EL (cell line): ENCODE measurements at places on chromosomes 2 and 18.
A peak's percentile ranks its signal among the peaks of the same experiment; 100 is the strongest.

- DNase-seq, result peak; percentile 20
Measured at GRCh38 chr2:99365661-99366060, 28.5 kb downstream of the EIF5B start.

GRCh38 chr2:197378494-197379307, 56.1 kb downstream of the SF3B1 start:
- peak; percentile 49 for DNase-seq

DNA sequence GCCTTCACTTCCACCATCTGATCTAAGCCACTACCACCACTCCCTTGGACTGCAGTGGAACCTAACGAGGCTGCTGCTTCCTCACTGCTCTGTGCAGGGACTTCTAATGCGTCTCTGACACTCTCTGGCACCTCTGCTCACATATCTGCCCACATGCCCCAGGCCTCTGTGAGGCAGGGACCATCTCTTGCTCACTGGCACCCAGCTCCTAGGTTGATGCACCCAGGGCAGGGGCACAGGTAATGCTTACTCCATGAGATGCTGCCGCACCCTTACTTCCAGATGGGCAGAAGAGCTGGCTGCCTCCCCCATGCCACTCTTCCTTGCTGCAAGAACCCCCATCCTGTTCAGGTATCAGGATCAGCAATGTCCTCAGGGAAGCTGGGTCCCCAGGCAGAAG, 294.0 kb upstream of the HS6ST1 start:
- DNase-seq, result no peak

GRCh38 chr2:61326423-61326822, 144.5 kb downstream of the USP34 start:
- DNase-seq, result no peak

GRCh38 chr2:111673526-111673925, 210.5 kb downstream of the ANAPC1 start:
- DNase-seq, result no peak

GRCh38 chr2:37916512-37917082, 8.5 kb upstream of the RMDN2 start:
- peak; percentile 72 for DNase-seq

GRCh38 chr2:119696494-119697030, 17.6 kb downstream of the TMEM177 start:
- DNase-seq, result no peak

DNA sequence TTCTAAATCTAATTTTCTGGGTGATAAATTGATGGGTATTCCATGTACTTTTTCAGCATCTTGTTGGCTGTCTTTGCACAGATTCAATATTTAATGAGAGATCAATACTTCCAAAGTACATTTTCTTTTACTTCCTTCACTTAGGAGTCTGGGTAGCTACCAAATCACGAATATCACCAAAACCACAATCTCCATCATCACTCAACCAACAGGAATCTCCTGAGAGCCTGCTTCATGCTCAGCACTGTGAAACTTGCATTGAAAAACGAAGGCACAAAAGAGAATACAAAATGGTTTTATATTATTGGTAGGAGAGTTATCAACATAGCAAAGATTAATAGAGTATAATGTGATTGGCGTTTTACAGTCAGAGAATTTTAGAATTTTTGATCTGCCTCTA, 261.5 kb upstream of the DSEL start:
- DNase-seq, result no peak

DNA sequence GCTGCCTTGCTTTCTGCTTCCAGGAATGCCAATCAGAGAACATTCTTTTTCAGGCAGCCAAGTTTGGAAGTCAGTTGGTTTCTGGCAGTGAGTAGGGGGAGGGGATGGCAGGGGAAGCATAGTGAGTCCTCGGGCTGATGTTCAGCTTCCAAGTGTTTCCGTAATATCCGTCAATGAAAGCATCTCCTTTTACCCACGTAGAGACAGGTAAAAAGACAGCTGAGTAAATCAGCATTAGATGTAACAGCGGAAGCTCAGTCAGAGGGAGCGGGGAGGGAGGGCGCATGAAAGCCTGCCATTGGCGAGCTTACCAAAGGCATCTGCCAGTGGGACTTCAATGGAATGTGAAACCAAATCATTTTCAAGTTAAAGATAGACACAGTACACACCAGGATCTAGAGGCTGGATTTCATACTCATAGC, 117.1 kb upstream of the DTNA start:
- DNase-seq, result peak; percentile 27

DNA sequence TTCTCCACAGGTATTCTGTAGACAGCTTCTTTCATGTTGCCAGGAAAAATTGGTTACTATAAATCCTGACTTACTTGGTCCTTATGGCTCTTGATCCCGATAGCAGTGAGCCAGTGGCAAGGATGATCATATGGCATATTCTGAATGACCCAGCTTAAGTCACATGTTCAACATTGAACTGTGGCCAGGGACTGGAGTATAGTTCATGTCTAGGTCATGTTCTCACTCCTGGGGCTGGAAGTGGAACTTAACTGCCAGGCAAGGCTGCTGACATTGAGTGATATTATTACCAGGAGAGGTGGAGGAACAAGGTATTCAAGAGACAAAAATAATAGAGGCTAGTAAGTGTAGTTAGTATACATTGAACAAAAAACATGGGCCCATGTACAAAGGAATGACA, 26.2 kb downstream of the R3HDM1 start:
- DNase-seq, result no peak

GRCh38 chr2:198890490-198890889, 567.2 kb downstream of the SATB2 start:
- DNase-seq, result no peak

DNA sequence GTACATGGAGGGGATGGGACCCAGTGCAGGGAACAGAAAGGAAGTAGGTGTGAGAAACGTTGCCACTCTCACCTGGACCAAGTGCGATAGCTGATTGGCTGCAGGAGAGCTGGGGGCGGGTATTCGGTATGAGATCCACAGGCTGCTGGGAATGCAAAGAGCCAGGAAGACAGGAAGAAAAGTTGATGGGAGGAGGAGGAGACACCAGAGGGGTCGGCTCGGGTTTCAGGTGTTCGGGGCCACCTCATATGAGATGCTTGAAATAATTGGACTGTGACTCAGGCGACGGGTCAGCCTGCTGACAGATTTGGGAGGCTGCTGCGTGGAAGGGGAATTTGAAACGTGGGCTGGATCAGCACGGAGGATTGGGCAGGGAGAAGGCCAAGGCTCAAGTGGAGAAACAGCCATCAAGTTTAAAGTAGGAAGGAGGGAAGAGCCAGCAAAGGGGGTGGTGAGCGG, 65.1 kb downstream of the MRPS9 start:
- peak; percentile 88 for DNase-seq

DNA sequence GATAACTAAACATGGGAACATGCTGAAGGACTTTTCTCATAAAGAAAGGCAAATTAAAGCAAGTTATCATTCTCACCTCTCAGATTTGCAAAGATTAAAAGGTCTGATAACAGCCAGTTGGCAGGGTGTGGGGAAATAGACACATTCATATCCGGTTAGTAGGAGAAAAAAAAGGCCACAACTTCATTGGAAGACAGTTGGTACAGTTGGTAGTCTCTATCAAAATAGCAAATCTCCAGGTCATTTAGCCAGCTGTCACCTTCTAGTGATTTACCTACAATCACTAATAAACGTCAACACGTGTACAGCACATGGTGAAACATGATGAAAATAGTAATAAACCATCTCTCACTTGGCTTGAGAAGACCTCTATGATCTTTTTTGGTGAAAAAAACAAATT, 16.6 kb downstream of the INPP5D start:
- no peak for DNase-seq

GRCh38 chr2:98518101-98518500, 73.4 kb downstream of the INPP4A start:
- no peak for DNase-seq

DNA sequence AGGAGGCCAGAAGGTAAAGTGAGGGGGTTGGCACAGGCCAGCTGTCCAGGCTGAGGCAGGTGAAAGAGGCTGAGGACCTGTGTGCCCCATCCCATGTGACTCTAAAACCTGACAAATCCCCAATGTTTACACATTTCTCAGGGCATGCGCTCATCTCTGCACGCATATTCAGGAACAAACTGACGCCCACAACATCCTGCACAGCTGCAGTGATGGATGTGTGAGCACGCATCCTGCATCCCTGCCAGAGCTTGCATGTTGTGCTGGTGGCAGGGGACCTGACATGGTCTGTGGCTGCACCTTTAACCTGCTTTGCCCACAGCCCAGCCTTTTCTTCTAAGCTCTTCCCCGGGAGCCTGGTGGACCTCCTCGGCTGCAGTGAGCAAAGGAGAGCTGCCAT, 83.1 kb downstream of the FBXO15 start:
- no peak for DNase-seq

GRCh38 chr2:112092286-112093041, 37.4 kb downstream of the TMEM87B start:
- DNase-seq, result peak; percentile 88

DNA sequence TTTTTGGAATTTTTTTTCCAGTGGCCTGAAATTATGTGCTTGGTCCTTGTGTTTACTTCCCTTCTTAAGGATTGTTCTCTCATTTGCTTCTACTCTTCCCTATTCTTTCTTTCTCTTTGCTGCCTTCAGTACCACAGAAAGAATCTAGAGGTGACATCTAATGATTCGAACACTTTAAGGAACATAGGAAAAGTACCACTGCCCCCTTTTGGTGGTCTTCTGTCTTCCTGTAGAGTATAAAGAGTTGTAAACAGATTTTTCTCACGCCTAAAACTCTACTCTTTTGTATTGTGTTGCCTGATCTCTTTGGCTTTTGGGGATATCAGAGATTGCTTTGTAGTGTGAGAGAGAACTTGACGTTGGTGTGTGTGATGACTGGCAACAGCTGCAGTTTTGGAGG, 7.0 kb upstream of the SCTR start:
- DNase-seq, result no peak

DNA sequence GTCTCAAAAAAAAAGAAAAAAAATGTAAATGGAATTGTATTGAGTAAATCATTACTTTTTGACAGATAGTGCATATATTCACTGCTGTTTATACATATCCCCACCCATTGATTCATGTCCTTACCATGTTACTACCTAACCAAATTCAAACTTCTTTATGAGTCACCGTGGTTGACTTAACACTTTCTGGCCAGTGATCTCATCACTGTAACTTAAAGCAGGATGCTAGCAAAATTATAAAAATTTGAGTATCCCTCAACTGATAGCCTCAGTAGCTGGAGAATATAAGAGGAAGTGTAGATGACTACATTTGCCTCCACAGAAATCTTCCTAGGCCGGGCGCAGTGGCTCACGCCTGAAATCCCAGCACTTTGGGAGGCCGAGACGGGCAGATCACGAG, 13.4 kb downstream of the CNOT9 start:
- DNase-seq, result peak; percentile 89

GRCh38 chr2:233705911-233706506, 6.7 kb upstream of the UGT1A5 start:
- DNase-seq, result no peak

GRCh38 chr18:3061581-3062312, 48.8 kb upstream of the LPIN2 start:
- no peak for DNase-seq

- DNase-seq, result no peak
Measured at GRCh38 chr18:63152096-63152495, 167.5 kb downstream of the BCL2 start.

- no peak for DNase-seq
Measured at GRCh38 chr18:76759056-76759455, 63.3 kb upstream of the ZNF236 start.

DNA sequence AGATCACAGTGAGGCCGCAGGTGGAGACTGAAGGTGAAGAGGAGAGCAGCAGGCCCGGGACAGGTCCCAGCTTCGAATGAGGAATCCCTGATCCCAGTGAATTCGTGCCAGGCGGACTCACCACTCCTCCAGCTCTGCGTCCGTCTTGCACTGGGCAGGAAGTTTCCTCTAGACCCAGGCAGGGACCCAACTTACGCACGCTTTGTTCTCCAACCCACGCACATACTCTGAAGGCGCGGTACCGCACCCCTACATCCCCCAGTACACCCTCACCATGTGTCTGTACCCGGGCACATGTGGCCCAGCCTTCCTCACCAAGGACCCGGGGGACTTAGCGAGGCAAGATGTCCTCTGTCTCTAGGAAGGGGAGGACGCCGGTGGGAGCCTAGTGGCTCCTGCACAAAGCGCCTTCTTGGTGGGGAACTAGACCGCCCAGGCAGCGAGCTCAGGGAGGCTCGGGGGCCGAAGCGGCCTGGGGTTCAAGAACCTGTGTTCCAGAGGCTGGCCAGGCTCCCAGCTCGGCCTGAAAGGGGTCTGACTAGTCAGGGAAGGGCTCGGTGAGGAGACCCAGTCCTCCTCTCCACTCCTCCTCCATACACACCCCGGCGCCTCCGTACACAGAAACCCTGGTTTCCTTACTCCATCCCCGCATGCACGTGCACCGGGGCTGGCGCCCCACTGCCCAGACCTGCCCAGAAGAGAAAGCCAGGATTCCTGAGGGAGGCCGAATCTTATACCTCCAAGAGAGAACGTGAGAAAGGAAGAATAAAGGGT, 38.3 kb upstream of the ATP6V1B1 start:
- DNase-seq, result no peak

DNA sequence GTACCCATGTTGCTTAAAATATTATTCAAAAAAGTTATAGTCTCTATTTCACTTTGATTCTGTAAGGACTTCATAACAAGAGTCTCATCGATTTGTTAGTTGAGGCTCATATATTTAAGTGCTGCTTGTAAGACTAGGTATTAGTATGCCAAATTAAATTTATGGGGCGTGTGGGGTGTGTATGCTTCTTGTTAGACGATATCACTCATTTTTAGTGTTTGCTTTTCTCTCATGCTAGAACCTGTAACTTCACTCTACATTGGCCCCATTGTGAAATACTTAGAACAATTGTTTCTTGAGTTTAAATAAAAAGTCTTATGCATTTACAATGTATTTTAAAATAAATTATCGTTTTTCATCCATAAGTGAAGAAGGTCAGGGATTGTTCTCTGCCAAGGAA, 63.6 kb downstream of the CTNNA2 start:
- DNase-seq, result no peak

GRCh38 chr18:55433648-55434047, 154.3 kb downstream of the TCF4 start:
- no peak for DNase-seq

GRCh38 chr2:234003972-234004617, 46.4 kb upstream of the SPP2 start:
- peak; percentile 96 for DNase-seq

GRCh38 chr18:50494569-50494968, 65.3 kb upstream of the MAPK4 start:
- no peak for DNase-seq

- no peak for DNase-seq
Measured at GRCh38 chr18:74436158-74436769, 20.8 kb downstream of the DIPK1C start.

DNA sequence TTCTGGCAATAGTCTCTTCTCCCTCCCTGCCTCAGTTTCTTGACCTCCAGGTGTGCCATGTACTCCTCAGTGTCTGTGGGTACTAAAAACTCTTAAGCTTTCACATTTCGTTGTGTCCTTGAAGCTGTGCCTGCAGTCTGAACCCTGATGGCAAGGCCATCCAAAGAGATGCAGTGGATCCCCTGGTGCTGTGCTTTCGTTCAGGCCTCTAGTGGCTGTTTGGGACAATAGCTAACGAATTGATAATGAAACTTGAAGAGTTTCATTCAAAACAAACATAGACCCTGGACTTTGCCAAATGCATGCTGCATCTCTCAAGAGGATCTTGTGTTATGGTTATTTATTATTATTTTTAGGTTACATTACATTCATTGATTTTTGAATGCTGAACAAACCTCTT, 523.1 kb upstream of the FSIP2 start:
- no peak for DNase-seq
